ENCODE measurements at places on chromosomes 1 and 21.
A peak's percentile ranks its signal among the peaks of the same experiment; 100 is the strongest.

- no peak for DNase-seq
Measured at GRCh38 chr1:16387201-16388188, 20.5 kb downstream of the SZRD1 start.

DNA sequence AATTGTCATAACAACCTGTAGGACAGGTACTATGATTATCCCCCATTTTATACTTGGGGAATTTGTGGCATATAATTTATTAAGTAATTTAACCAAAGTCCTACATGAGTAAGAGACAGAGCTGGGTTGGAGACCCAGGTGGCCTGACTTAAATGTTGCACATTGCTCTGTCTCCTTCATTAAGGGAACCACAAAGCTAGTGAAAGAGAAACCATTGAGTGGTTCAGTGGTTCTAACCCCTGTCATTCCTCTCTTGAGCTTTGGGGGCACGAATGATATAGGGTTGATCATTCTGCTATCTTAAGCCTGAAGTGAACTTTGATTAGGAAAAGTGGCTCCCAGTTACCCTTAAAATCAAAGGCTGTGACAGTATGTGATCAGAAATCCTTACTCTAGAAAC, 5.3 kb upstream of the MAP3K7CL start:
- DNase-seq: no peak

- no peak for DNase-seq
Measured at GRCh38 chr21:44255511-44255981, 6.2 kb downstream of the DNMT3L start.

DNA sequence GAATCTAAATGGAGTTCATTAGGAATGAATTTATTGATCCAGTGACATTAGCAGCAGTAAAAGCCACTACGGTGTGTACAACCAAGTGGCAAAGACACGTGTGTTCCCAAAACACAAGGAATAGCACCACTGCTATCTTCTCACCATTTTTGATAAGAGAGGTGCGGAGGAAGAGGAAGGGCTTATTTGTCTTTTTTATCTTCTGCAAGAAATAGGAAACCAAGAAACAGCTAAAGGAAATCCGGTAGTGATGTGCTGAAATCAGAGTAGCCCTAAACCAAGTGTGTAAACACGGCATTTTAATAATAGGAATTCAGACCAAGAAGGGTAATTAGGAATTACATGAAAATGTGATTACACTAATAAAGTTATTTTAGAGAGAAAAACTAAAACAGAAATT, 9.1 kb upstream of the SCYL3 start:
- no peak for DNase-seq

DNA sequence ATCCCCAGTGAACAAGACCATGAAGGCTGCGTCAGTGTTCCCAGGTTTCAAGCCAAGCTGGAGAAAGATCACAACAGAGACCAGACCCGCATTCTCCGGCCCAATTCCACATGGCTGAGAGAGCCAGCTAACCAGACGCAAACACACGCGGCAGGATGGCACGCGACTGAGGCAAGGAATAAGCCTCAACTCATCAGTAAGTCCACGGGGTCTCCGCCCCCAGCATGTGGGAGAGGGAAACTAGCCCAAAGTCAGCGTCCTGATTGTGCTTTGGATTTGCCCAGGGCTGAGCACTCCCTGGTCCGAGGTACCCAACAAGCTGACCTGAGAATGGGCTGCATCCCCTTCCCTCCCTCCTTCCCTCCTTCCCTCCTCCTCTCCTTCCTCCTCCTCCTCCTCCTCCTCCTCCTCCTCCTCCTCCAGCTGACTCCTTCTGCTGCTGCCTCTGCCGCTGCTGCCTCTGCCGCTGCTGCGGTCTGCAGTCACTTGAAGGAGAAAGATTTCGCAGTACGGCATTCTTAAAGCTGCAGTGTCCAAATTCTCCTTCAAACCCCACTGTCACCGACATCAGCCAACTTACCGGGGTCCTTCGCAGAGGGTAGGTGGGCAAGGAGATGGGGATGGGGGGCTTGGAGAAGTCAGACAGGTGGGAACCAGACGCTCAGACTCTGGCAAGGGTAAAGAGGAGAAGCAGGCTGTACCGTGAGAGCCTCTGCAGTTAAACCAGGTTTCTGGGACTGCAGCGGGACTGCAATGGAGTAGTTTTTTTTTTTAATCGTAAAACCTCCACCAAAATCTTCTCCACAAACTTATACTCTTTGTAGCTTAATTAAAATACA, 33.0 kb upstream of the H6PD start:
- DNase-seq: no peak

GRCh38 chr1:163875200-163875926, 553.6 kb downstream of the NUF2 start:
- no peak for DNase-seq

DNA sequence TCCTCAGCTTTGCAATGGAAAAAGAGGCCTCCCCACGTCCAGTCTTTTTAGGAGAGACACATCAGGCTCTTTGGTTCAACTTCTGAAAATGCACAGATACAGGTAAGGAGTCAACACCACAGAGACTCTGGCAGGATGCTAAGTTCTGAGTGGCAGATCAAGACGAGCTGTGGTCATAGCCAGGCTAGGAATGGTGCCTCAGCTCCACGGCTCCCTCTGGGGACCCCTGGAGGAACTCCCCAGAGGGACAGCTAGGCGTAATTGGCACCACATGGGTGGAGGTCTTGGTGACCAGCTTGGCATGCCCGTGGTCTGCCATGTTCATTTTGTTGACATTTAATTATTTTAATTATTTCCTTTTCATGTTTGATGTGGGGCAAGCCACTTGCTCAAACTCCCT, 206.1 kb downstream of the KAZN start:
- no peak for DNase-seq

DNA sequence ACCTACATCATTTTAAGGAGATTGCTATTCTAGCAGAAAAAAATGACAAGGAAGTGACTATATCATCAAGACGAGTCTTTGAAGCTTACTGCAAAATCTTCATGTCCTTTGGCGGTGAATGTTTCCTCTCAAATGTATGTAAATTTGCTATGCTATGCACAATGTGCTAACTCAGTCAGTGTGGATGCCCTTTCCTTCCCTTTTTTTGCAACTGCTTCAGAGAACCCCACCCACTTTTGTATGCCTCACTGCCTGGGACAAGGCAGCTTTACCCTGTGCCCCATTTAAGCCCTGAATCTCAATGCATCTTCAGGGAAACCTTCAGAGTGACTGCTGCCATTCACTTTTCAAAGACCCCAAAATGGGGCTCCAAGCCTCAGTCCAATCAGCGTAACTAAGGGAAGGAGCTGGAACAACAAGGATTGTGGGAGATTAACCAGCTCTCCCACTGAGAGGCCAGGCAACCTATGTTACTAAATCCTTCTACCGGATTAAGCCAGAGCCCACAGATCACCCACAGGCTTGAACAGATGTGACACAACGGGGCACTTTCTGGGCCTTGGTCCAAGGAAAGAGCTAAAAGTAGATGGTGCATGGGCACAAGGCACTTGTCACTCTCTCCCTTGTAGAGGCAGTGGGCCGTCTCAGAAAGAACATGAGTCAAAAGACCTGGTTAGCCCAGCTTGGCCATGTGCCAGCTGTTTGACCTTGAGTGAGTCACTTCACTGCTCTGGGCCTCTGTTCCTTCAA, 154.4 kb downstream of the PLPP3 start:
- DNase-seq: no peak

GRCh38 chr1:224736619-224737352, 120.7 kb downstream of the CNIH3 start:
- DNase-seq: no peak

DNA sequence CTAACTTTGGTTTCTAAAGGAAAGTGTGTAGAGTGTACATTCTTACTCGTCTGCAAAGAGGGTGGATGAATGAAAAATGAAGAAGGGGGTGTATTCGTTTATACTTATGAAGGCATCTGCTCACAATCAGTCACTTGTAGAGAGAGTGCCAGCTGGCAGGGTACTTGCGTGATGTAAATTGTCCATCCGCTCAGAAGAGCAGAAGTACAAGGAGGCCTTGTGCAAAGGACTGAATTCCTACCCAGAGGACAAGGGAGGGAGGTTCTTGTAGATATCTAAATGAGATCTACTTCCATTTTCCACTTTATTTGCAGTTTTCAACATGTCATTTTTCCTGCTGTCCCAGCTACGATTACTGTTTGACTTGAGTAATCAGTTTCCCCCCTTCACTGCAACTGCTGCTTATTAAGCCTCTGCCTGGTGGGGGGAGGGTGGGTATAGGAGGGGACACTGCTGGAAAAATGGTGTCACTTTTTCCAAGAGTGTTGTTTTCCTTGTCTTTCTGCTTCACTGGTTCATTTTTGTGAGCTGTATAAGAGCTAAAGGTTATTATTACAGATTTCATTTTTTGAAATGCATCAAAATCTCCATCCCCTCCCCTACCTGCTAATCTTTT, 67.3 kb downstream of the LAMC1 start:
- no peak for DNase-seq

DNA sequence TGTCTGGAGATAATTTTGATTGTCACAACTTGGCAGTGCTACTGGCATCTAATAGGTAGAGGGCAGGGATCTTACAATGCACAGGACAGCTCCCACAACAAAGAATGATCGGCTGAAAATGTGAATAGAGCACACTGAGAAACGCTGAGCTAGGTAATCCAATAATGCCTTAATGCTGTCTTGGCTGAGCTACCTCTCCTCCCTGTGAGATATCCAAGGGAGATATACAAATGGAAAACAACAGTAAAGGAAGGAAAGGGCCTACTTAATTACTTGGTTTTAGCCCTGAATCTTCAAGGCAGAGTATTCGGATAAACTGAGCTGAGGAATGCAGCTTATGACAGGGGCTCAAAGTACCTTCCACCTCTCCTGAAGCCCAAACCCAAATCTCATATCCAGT, 2.9 kb downstream of the DNASE2B start:
- DNase-seq: no peak

DNA sequence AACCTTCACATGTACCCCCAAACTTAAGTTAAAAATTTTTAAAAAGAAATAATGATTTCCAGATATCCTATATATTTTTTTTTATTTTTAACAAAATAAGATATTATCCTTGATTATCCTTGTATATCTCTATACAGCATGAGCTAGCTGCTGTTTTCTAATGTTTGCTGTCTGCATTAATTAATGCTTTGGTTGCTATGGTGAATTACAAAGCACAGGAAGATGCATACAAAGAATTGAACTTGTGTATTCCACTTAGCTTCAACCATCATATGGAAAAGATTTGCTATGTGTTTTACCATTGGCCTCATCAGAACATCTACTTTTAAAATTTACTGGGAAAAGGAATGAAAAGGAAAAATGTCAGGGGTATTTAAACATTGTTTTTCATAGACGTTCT, 35.4 kb downstream of the VPS45 start:
- DNase-seq: no peak

DNA sequence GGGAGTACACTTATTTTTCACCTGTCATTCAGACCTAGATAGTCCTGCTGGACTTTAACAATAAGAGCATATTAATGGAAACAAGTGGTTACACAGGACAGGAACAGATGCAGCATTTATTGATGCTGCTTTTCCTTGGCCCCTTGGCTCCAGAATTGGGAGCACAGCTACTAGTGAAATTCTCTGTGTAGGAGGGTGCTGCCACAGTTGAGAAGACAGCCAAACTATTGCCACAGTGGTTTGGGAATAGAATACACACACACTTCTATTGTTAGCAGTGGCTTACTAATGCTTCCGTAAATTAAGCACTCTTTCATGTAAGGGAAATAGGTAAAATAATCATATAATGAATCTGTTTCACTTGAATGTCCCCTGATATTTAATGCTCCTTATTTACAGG, 105.3 kb upstream of the TENT5C start:
- DNase-seq: no peak

GRCh38 chr1:32924881-32925344, 23.7 kb upstream of the TMEM54 start:
- no peak for DNase-seq

GRCh38 chr1:206442101-206442500, 28.2 kb upstream of the IKBKE start:
- DNase-seq: no peak

DNA sequence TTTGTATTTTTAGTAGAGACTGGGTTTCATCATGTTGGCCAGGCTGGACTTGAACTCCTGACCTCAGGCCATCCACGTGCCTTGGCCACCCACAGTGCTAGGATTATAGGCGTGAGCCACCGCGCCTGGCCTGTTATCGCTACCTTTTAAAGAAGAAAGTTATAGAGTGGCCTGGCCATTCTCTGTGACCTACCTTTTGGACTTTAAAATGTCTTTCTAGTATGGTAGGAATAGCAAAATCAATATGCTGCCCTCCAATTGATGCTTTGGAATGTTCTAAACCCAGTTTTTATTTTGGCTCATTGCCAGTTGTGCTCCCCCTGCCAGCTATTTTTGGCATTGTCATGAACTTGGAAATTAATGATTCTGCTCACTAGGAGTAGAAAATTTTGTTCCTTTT, 19.9 kb downstream of the HIPK1 start:
- no peak for DNase-seq

- no peak for DNase-seq
Measured at GRCh38 chr1:37954316-37954971, 7.6 kb upstream of the INPP5B start.

DNA sequence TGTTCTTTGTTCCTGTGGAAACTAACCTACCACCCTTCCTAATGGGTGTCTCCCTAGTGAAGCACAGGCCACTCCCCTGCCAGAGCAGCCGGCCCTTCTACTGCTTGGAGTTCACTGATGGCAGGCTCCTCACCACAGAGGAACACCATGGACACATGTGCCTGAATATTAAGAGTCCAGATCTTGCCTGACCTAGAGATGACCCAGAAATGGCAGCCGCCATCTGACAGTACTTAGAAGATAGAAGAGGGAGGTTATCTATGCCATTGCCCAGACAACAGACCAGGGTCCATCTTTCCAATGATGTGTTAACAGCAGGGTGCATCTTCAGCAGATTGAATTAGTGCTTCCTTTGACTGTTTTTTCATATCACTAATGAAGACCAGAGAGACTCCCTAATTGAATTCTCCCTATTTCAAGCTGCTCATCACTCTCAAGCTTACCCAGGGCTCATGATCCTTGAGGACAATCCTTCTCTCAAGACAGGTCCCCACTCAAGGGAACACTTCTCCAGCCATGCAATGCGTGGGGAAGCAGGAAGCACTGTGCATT, 59.8 kb downstream of the PLEKHA6 start:
- DNase-seq: no peak

GRCh38 chr21:43818685-43819084, 29.3 kb downstream of the RRP1 start:
- no peak for DNase-seq

GRCh38 chr21:46564391-46564790, 40.5 kb downstream of the S100B start:
- DNase-seq: no peak

- peak; percentile 44 for DNase-seq
Measured at GRCh38 chr1:6205849-6206519, at the start of gene RNF207. RNF207 (plus strand) TSS chr1:6206119; CDS start chr1:6206536, 417 bp downstream.

DNA sequence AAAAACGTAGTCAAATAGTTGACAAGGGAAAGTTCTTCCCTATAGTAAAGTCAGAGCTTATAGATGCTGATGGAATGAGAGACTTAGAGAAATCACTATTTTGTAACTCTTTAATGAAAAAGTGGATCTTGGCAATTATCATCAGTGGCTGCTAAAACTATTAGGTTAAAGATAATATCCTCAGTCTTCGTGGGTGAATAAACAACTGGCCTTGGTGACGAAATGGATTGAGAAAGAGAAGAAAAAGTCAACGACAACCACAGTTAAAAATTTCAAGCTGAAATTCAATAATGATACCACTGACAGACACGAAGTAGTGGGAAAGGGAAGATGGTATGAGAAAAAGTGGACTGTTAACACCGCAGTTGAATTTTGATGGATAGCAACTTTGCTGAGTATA, 90.0 kb upstream of the GNG4 start:
- DNase-seq: no peak
